ENCODE measurements at places on chromosomes 7 and 10. TPM values are rescaled to one million over a fixed set of nuclear protein-coding genes. Genes with fewer than 3 reads are reported as not detected.

- no peak overlapping the region for H3K27ac ChIP-seq
- no peak for DNase-seq
- H3K4me1 ChIP-seq: no peaks in the 10 kb centered on the region
- no peak overlapping the region for H3K4me3 ChIP-seq
- no peaks in the 10 kb centered on the region for H3K36me3 ChIP-seq
Measured at GRCh38 chr10:86344281-86344680, 22.3 kb downstream of the GRID1 start.

- H3K27me3 ChIP-seq: no peaks in the 10 kb centered on the region
- H3K4me1 ChIP-seq: no peaks in the 10 kb centered on the region
- H3K4me3 ChIP-seq: no peak overlapping the region
- DNase-seq: no peak
- H3K36me3 ChIP-seq: no peaks in the 10 kb centered on the region
- H3K27ac ChIP-seq: no peak overlapping the region
Measured at GRCh38 chr7:41830271-41830670, 127.4 kb upstream of the INHBA start.

DNA sequence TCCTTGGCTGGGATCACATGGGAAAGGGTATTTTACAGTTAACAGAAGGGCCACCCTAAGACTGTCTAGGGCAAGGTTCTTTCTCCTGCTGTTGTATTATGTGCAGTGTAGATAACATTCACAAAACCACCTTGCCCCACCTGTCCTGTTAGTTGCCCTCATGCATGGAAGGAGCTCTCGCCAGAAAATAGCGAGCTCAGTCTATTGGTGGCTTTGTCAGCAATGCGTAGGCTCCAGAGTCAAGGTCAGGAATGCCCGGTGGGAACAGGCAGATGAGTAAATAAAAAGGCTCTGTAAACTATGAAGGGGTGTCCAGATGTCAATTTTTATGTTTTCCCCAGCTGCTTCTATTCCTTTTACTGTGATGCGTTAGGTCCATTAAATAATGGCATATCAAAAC lies 107.1 kb upstream of the WDR11 start:
- H3K4me3 ChIP-seq: no peak overlapping the region
- H3K36me3 ChIP-seq: no peaks in the 10 kb centered on the region
- H3K4me1 ChIP-seq: no peaks in the 10 kb centered on the region
- no peak overlapping the region for H3K27ac ChIP-seq
- H3K27me3 ChIP-seq: no peaks in the 10 kb centered on the region

DNA sequence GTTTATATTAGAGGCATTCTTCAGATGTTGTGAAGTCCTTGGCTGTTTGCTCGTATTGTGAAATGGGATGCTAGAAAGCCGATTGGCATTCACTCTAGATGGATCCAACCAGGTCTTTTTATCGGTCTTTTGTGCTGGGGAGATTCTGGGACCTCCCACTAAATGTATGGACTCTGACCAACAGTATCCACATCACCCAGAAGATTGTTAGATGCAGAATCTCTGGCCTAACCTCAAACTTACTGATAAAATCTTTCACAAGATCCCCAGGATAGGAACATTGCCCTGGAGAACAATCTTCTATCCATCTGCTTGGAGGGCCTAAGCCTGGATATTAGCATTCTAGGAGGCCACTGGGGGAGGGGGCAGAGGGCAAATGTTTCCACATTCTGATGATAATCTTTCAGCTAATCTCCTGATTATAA lies 160.9 kb downstream of the PLXDC2 start:
- H3K4me3 ChIP-seq: no peak overlapping the region
- no peak overlapping the region for H3K27ac ChIP-seq
- no peak for DNase-seq
- no peaks in the 10 kb centered on the region for H3K27me3 ChIP-seq
- H3K36me3 ChIP-seq: no peaks in the 10 kb centered on the region

GRCh38 chr7:7569081-7569527 lies 2.4 kb downstream of the MIOS start:
- H3K27ac ChIP-seq: peak overlapping the region; percentile 10
- H3K27me3 ChIP-seq: no peaks in the 10 kb centered on the region
- DNase-seq: no peak

DNA sequence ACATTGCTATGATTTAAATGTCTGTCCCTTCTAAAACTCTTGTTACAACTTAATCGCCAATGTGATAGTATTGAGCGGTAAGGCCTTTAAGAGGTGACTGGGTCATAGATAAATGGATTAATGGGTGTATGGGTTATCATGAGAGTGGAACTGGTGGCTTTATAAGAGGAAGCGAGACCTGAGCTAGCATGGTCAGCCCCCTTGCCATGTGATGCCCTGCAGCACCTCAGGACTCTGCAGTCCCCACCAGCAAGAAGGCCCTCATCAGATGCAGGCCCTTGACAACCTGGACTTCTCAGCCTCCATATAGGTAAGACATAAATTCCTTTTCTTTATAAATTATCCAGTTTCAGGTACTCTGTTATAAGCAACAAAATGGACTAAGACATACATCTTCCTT lies 15.6 kb downstream of the PARP12 start:
- no peak overlapping the region for H3K4me3 ChIP-seq
- H3K27me3 ChIP-seq: no peaks in the 10 kb centered on the region
- H3K36me3 ChIP-seq: no peaks in the 10 kb centered on the region
- no peak for DNase-seq

DNA sequence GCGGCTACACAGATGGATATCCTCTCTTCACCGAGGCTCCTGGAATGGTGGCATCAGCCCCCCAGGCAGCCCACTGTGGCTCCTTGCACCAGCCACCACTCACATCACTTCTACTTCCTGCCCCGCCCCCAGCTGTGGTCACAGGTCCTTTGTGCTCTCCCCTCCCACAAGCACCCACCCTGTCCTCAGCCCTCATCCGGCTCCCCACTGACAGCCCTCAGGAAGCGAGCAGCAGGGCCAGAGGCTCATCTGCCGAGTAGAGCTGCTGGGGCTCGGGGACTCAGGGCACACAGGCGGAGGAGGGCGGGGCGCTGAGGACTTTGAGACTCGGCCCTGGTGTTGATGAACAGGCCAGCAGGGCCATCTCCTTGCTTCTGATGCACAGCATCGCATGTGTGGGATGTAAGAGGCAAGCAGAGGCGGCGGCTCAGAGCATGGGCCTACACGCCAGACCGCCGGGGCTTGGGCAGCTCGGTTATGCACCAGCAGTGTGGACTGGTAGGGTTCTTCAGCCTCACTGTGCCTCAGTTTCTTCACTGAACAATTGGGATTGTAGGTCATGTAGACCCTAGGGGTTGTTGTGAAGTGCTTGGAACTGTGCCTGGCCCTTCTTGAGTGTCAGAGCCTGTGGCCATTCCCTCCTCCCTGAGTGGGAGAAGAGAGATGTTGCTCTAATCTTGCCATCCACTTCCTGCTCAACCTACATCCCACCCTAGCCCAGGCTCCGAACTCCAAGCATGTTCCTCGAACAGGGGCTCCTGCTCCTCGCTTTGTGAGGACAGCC lies at the start of gene PRF1:
TSS of gene PRF1 (minus strand) at position 77 of the 784 bp plus-strand sequence. CDS start 1,839 bp downstream, outside the sequence.
- no peaks in the 10 kb centered on the region for H3K36me3 ChIP-seq
- no peak within 1 kb of the TSS for H3K27ac ChIP-seq
- DNase-seq: peak; percentile 66
- H3K4me3 ChIP-seq: no peak within 1 kb of the TSS
- no peaks in the 10 kb centered on the region for H3K27me3 ChIP-seq

DNA sequence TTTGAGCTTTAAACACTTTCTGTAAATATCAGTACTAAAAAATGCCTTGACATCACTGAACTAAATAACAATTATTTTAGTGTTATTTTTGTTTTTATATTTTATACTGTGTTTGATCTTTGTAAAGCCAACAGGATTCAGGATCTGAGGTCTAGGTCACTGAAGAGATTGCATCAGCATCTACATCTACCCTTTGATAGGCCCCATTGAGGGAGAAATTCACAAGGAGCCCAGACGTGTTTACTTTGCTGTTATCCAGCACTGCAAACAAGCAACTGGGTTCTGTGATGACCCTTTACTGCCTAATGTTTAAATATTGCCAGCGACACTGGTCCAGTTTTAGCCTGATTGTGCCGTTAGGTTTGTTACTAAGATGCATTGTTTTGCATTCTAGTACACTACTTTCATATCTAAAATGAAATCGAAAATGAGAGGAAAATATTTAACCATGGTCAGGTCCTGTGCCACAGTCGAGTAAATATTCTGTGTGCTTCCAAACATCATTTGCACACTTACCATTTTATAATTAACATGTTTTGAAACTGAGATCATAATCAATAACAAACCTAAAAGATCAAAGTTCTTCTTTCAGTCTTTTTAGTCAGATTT lies 48.7 kb downstream of the SP8 start:
- H3K27ac ChIP-seq: no peak overlapping the region
- no peaks in the 10 kb centered on the region for H3K27me3 ChIP-seq
- no peak overlapping the region for H3K4me3 ChIP-seq
- no peak for DNase-seq

- no peaks in the 10 kb centered on the region for H3K4me1 ChIP-seq
- no peak overlapping the region for H3K27ac ChIP-seq
- no peak for DNase-seq
- H3K27me3 ChIP-seq: no peaks in the 10 kb centered on the region
Measured at GRCh38 chr7:138776166-138776833, 21.5 kb upstream of the TMEM213 start.

CFTR gene
- total RNA-seq: not detected

NRG3 gene
- total RNA-seq: not detected

DNA sequence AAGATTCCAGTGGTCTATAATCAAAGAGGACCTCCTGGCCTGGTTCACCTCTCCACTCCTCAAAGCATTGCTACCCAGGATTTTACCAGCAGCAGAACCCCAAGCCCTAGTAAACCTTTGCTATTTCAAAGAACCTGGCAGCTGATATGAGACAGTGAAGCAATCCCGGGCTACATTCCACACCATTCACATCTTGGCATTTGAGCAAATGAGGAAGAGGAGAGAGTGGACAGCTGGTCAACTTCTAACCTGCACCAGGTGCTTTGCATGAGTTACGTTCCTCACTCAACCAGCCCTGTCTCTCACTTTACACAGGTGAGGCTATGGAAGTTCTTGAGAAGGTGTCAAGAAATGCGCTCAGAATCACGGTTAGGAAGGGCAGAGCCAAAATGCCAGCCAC lies 1.1 kb downstream of the CCDC3 start:
- H3K36me3 ChIP-seq: no peaks in the 10 kb centered on the region
- no peak overlapping the region for H3K27ac ChIP-seq
- peak overlapping the region; percentile 52 for H3K4me3 ChIP-seq
- no peak for DNase-seq
- H3K27me3 ChIP-seq: no peaks in the 10 kb centered on the region
- no peaks in the 10 kb centered on the region for H3K4me1 ChIP-seq

DNA sequence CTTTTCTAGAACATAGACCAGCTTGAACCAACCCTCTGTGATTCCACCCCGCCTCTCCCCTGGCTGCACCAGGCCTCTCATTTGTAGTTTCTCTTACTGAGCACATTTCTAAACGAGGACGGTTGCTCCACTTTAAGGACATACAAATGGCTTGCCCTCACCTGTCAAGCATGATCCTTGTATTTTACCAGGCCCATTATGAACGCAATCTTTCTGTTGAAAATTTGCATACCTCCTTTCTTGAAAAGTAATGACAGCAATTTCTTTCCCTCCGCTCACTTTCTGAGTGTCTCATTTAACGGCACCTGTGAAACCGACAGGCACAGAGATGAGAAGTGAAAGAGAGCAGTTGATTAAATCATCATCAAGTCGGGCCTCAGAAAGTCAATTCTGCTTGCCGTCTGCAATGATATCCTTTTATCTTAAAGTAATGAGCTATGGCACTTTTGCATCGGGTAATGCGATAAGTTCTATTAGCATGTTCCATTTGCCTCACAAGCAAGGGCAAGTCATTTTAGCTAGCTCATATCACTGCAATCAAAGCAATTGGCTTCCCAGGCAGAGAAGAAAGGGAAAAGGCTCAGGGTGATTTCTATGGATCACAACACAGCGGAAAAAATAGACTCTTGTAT lies 705.6 kb upstream of the GALNT17 start:
- H3K4me3 ChIP-seq: no peak overlapping the region
- H3K27ac ChIP-seq: no peak overlapping the region
- H3K27me3 ChIP-seq: no peaks in the 10 kb centered on the region
- no peaks in the 10 kb centered on the region for H3K36me3 ChIP-seq
- DNase-seq: no peak
- H3K4me1 ChIP-seq: no peaks in the 10 kb centered on the region

- no peak overlapping the region for H3K4me3 ChIP-seq
- H3K27me3 ChIP-seq: no peaks in the 10 kb centered on the region
- H3K27ac ChIP-seq: peak overlapping the region; percentile 57
- H3K4me1 ChIP-seq: peaks cover 21% of the 10 kb centered on the region
Measured at GRCh38 chr7:76315364-76315763, 12.9 kb downstream of the HSPB1 start.

AKR1D1 gene
- total RNA-seq: not detected

TFPI2 gene
- 0.79 TPM for total RNA-seq

- DNase-seq: no peak
- H3K36me3 ChIP-seq: no peaks in the 10 kb centered on the region
- no peak overlapping the region for H3K4me3 ChIP-seq
- H3K4me1 ChIP-seq: no peaks in the 10 kb centered on the region
- H3K27me3 ChIP-seq: no peaks in the 10 kb centered on the region
- no peak overlapping the region for H3K27ac ChIP-seq
Measured at GRCh38 chr7:92765725-92766124, 70.6 kb downstream of the CDK6 start.

- H3K4me3 ChIP-seq: no peak overlapping the region
- no peak for DNase-seq
- H3K27me3 ChIP-seq: no peaks in the 10 kb centered on the region
Measured at GRCh38 chr10:113562069-113562468, 9.2 kb downstream of the HABP2 start.

DNA sequence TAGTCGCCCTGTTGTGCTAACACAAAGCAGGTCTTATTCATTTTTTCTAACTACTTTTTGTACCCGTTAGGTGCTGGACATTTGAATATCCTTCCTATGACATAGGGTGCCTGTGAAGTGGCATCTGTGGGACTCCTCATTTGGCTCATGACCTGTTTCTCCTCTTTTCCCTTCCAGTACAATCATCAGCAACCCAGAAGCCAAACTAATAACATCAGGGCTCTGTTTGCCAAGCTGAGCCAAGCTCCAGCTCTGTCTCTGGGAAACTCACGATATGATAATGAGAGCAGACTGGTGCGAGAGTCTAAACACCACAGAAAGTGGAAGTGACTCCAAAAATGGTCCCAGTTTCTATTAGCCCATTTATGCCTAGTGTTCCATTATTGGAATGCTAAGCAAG lies 92.0 kb downstream of the SVIL start:
- DNase-seq: no peak
- no peak overlapping the region for H3K4me3 ChIP-seq
- no peaks in the 10 kb centered on the region for H3K36me3 ChIP-seq
- no peaks in the 10 kb centered on the region for H3K27me3 ChIP-seq
- peaks cover 91% of the 10 kb centered on the region for H3K4me1 ChIP-seq
- H3K27ac ChIP-seq: peak overlapping the region; percentile 51

DNA sequence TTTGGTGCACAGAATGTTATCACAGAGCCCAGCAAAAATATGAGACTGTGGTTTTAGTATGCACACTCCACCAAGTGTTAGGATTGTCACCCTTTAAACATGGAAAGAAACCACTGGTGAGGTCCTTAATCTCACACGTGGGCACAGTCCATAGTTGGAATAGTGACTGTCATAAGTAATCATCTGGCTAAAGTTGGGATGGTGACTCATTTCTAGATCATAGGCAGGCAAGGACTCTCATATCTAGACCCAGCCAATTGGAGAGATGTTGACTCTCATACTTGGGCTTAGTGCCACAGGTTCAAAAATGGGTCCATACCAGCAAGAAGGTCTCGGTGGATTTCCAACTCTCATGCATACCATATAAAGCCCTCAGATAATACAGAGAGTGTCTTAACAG lies 39.6 kb upstream of the ZNF680 start:
- H3K4me1 ChIP-seq: no peaks in the 10 kb centered on the region
- H3K27ac ChIP-seq: no peak overlapping the region
- H3K27me3 ChIP-seq: no peaks in the 10 kb centered on the region

All from psoas muscle (tissue), 8 donors.